ENCODE measurements at places on chromosomes 13 and 19.
A peak's percentile ranks its signal among the peaks of the same experiment; 100 is the strongest.

DNA sequence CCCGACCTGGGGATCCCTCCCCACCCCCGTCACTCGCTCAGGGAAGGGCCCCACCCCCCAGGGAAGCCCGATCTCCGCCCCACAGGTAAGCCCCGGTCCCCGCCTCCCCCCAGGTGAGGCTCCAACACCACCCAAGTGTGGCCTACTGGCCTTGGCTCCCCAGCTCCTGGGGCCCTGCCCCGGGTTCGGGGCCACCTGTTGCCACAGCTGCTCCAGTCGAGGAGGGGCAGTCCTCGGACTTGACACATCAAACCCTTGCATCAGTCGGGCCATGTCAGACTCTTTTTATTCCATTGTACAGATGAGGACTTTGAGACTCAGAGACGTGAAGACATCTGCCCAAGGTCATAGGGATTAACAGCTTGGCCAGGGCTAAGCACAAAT lies 512 bp downstream of the CC2D1A start:
- peak; percentile 43 for DNase-seq

DNA sequence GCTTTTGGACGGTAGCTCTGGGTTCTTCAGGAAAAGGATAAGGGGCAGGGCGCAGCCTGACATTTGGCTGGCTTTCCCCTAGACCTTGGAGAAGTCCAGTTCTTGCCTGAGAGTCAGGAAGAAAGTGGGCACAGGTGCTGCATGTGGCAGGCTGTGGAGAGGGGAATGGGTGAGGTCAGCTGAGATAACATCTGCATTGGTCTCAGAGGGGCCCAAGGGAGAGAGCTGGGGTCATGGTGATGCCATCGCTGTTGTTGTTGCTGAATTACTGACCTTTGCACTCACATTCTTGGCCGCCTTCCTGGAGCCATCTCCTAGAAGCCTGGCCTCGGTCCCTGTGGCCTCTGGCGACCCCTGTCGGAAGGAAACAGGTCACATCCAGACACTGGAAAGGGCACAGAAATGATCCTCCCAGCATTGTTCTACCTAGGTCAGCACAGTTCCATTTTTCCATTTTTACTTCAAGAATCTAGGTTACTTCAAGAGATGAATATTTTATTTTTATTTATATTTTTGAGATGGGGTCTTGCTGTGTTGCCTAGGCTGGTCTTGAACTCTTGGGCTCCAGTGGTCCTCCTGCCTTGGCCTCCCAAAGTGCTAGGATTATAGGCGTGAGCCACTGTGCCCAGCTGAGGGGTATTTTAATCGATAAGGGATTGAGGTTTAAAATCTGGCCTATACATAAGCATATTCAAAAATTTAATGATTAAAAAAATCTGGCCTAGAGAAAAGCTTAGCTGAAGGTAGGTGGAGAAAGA lies 6.5 kb upstream of the LIPE start:
- DNase-seq, result peak; percentile 86

DNA sequence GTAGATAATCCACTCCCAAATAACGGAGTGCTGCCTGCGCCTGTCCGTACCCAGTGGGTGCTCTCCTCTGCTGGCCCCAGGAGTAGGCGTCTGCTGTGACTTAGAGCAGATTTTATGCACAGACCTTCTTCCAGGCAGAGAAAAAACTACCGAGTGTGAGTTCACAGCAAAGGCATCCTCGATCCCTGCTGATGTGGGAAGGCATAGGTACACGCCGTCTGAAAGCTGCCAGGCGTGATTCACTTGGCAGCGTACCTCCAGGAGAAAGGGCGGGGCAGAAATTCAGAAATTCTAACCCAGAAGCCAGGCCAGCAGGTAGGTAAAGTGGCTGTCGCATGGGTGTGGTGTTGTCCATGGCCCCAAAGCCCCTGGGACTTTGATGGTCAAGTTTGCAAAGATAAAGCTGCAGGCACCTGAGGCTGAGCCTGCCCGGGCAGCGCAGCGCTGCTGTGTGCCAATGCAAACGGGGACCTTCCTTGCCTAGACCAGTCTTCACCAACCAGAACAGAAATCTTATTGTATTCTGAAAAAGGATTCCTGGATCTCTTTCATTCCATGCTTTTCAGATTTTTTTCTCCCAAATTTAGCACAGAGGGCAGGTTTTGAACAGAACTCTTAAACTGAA lies 36.3 kb downstream of the COL4A2 start:
- no peak for DNase-seq

GRCh38 chr19:3849092-3849491 lies 19.7 kb downstream of the ZFR2 start:
- DNase-seq, result peak; percentile 84

DNA sequence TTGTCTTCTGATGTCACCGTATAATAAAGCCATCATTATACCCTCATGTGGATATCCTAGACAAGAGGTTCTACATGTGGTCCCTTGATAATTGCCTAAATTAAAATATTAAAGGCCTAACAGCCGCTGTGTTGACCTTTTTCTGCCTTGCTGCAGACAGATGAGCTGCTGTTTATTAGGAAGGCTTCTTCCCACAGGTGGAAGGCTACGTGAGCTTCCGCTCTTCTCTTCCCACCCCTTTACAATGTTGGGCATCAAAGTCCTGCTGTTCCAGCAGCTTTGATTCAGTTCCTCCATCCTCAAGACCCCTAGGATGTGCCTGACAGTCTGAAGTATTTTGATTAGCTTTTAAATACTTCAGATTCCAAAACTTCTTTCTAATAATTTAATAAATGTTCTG lies 217.1 kb downstream of the PCCA start:
- peak; percentile 28 for DNase-seq

DNA sequence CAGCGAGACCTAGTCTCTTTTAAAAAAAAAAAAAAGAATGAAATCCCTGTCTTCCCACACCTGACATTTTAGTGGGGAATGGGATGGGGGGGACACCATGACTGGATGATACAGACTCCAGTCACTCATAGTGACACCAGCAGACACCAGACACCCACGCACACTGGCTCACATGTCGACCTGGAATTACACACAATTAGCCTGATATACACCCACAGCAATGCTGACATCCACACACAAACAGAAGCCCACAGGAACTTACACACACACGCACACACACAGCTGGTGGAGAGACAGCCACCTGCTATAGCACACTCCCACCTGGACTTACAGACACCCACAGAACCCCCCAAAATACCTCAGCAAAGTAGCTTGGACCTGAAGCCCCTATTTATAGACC lies 8.3 kb upstream of the NANOS3 start:
- DNase-seq, result no peak

DNA sequence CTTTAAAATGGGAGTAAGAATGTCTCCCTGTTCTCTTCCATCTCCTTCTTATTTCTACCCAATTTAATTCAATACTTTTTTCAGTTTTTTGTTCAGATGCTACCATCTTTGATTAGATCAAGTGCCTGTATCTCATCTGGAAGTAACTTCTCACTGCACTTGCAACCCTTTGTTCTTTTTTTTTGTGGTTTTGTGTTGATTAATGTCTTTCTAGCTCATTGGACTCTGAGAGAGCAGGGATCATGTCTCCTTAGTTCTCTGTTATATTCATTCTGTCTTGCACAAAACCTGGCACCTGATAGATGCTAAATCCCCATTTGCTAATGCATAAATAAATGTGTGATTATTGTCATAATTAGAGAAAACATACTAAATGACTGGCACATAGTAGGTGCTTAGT lies 834 bp upstream of the ITGBL1 start:
- DNase-seq, result no peak

- no peak for DNase-seq
Observed at GRCh38 chr19:407511-408440, 1.2 kb downstream of the C2CD4C start.

- no peak for DNase-seq
Observed at GRCh38 chr13:30835442-30835841, 70.6 kb upstream of the MEDAG start.

DNA sequence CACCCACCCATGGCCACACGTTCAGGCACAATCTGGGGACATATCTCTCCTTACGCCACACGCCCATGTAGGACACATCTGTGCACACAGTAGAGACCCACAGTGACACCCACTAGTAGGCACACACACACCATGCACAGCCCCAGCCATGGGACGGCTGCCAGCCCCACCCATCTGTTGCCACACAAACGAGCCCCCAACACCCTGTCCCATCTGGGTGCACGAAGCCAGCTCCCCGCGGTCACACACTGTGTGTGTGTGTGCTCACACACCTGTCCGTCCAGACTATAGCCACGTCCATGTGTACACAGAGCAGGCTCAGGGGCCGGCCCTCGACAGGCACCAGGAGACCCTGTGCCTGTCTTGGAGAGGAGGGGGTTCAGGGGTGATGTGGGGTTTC lies 10.6 kb downstream of the ERFL start:
- no peak for DNase-seq

- peak; percentile 98 for DNase-seq
Observed at GRCh38 chr19:17762505-17763229, 11.4 kb downstream of the FCHO1 start.

GRCh38 chr13:98878486-98879126 lies 99.3 kb downstream of the DOCK9 start:
- no peak for DNase-seq

DNA sequence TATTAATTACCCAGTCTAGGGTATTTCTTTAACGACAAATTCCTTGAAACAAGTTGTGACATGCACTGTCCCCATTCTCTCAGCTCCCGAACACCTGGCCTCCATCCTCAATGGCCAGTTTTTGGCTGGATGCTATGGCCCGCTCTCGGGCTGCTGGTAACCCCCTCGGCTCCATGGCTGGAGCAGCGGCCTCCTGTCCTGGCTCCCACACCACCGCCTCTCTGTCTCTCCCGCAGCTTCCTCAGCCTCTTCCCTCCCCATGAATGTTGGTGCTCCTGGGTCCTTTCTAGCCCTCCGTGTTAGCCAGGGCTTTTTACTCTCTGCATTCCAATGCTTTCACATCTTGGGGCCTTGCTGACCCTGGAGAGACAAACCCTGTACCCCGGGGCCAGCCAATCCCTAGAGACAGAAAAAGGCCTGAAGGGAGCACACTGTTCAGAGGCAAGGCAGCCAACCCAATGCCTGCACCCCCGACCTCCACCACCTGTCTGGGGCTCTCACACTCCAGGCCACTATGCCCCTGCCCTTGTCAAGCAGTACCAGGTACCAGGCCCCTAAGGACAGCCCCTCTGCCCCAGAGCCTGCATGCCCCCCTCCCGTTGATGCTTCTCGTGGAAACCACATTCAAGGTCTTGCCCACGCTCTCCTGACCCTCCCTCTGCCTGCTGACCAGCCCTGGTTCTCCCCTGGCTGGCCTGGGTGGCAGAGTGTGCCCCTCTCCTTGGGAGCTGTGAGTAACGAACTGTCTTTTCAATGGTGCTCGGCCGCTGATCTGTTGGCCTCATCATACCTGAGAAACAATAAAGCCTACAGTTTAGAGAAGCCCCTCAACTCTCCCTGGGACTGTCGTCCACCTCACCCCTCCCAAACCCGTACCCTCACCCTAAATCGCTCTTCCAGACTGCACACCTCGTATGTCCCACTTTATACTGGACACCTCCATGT lies 86.9 kb upstream of the GPR183 start:
- no peak for DNase-seq

GRCh38 chr19:39154629-39155100 lies 29.1 kb downstream of the PAK4 start:
- DNase-seq, result peak; percentile 78

DNA sequence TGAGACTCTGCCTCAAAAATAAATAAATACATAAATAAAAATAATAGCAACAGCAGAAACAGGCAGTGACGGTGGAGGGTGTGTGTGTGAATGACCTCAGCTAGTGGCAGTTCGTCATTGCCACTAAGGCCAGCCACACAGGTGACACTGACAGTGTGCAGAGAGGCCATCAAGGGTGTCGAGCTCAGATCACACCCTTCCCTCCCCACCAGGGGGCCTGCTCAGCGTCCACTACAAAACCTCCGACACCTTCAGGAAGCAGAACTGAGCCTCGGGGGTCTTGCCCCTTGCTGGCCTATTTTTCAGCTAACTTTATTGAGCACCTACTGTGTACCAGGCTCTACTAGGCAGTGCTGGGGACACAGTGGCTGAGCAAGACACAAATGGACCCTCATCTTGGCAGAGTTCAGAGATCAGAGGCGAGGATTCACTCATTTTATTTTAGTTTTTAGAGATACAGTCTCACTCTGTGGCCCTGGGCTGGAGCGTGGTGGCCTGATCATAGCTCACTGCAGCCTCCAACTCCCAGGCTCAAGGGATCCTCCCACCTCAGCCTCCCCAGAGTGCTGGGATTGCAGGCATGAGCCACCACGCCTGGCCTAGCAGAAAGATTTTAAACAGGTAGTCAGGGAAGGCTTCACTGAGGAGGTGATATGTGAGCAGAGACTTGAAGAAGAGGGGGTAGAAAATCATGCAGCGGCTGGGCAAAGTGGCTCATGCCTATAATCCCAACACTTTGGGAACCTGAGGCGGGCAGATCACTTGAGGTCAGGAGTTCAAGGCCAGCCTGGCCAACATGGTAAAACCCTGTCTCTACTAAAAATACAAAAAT lies 30.3 kb upstream of the SEMA6B start:
- peak; percentile 54 for DNase-seq

DNA sequence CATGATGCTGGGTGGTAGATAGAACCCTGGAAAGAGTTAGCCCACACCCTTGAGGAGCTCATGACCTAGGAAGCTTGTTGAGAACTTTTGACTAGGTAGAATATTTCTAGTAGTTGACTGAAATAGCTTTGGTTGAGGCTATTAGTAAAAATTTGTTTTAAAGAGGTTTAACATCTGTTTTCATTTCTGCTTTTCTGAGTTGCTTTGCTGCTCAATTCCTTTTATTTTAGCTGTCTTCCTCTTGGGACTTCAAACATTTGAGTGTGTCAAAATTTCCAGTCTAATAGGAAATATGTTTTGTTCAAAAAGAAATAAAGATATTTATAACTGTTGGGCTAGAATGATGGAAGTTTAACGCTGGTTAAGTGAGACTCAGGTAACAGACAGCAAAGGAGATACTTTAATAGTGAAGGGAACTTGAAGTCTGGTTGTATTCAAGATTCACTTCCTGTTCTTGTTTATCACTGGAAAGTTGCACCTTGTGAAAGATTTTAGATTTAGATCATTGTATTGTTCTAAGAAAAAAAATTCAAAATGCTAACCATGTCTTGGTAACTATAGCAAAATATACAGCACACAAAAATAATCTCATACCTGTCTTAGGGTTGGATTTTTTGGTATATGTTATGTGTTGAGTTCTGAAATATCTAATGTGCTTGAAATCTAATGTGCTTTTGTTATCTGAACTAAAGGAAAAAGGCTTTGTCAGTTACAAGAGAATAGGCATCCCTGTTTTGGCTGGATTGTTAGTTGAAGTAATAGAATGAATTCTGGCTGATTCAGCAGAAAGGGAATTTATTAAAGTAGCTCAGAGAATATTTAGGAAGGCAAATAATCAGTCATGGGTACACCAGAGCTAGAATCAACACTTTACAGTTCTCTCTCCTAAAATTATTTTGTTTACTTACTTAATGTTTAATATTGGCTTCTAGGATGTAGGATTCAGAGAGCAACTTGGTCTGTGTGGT lies 24.4 kb upstream of the GPR18 start:
- no peak for DNase-seq

DNA sequence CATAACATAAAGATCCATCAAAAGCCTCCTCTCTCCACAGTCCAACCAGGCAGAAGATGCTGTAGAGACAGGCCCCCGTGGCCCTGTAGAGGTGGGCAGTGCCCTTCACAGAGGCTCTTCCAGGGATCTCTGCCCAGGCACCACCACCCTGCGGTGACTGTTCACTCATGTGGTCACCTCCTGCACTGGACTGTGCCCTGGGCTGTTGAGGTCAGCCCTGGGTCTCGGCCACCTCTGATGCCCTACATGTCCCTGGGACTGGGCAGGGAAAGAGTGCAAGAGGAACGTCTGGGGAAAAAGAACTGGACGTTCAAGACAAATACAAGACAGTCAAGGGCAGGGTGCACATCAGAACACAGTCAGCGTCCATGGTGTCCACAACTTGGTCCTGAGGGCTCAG lies 22.3 kb downstream of the PEPD start:
- DNase-seq, result no peak
